ENCODE measurements at places on chromosomes 13 and 19.

DNA sequence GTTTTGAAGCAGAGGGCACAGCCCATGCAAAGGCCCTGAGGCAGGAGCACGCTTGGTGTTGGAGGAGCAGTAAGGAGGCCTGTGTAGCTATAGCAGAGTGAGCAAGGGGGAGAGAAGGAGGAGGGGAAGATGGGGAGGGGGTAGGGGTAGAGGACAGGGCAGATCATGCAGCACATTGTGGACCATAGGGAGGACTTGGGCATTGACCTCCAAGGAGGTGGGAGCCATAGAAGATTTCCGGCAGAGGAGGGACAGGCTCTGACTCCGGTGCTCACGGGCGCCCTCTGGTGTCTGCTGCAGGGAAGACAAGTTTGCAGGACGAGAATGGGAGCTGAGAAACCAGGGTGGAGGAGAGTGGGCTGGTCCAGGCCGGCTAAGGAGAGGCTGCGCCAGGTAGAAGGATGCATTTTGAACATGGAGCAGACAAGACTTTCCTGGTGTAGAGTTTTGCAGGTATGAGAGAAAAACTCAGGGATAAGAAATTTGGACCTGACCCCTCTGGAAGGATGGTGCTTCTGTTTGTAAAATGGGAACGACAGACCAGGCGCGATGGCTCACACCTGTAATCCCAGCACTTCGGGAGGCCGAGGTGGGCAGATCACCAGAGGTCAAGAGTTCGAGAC is 13.7 kb upstream of the CREB3L3 start:
- DNase-seq, result peak; percentile 44

GRCh38 chr13:32309312-32310133 is 5.6 kb downstream of the ZAR1L start:
- DNase-seq, result no peak

DNA sequence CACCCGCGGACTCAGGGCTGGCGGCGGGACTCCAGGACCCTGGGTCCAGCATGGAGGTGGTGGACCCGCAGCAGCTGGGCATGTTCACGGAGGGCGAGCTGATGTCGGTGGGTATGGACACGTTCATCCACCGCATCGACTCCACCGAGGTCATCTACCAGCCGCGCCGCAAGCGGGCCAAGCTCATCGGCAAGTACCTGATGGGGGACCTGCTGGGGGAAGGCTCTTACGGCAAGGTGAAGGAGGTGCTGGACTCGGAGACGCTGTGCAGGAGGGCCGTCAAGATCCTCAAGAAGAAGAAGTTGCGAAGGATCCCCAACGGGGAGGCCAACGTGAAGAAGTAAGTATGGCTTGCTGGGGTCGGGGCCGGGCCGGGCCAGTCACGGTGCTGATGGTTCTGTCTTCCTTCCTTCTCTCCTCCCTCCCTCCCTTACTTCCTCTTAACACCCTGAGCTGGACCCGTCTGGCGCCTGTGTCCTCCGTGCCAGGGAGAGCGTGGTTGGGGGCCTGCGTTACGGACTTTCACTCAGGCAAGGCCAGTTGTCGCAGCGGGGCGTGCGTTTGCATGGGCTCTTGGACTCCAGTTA is 1.4 kb downstream of the STK11 start:
- no peak for DNase-seq

- DNase-seq, result no peak
These were observed 194.6 kb downstream of the KLF12 start for GRCh38 chr13:73939603-73940002.

GRCh38 chr19:10295305-10295846 is 5.6 kb downstream of the ICAM5 start:
- DNase-seq, result no peak

- no peak for DNase-seq
These were observed 48.9 kb upstream of the TDRD3 start for GRCh38 chr13:60348097-60348496.

- DNase-seq, result no peak
These were observed 14.3 kb upstream of the HSPH1 start for GRCh38 chr13:31175847-31176532.

- no peak for DNase-seq
These were observed 5.4 kb downstream of the DIAPH3 start for GRCh38 chr13:60158321-60158801.

DNA sequence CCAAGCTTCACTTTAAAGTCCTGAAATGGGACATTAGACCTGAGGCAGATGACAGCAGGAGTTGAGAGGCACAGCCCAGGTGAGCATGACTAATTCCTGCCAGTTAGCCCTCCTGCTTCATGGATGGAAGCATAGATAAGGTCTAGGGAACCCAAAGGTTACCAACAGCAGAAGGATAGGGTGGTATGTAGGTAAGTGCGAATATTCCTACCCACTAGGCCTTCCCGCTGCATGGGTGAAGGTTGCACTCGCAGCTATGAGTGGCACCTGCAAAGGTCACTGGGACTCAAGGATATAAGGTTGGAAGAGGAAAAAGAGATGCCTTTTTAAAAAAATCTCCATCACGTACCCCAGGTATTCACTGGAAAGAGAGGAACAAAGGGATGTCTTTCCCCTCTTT is 12.2 kb upstream of the MLLT1 start:
- no peak for DNase-seq

DNA sequence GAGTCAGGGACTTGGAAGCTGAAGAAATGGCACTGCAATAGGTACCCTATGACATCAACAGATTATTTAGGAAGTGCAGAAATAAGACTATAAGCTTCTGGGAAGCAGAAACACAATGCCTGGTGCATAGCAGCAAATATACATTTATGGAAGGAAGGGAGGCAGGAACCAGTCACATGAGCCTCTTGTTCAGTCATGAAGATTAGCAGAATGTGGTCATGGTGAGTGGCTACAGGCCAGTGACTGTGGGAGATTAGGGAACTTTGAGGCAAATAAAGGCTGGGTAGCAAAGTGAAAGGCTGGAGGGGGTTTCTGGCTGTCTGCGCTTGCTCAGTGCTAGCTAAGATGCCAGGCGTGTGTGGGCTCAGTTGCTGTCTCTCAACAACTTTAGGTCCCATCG is 96.3 kb downstream of the EPSTI1 start:
- DNase-seq, result no peak

- no peak for DNase-seq
These were observed 813 bp upstream of the ZNF296 start for GRCh38 chr19:45076851-45077730.

DNA sequence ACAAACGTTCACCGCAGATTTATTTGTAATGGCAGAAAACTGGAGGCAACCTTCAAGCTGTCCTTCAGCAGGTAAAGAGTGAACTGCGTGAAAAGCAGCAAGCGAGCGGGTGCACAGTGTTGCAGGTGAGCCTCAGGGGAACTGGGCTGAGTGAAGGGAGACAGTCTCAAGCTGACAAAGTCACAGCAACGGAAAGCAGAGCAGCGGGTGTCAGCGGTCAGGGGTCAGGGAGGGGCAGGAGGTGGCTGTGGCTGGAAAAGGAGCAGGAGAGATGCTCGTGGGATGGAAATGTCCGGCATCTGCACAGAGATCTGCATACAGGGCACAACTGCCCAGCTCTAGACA is 8.5 kb upstream of the RASA3 start:
- DNase-seq, result no peak

DNA sequence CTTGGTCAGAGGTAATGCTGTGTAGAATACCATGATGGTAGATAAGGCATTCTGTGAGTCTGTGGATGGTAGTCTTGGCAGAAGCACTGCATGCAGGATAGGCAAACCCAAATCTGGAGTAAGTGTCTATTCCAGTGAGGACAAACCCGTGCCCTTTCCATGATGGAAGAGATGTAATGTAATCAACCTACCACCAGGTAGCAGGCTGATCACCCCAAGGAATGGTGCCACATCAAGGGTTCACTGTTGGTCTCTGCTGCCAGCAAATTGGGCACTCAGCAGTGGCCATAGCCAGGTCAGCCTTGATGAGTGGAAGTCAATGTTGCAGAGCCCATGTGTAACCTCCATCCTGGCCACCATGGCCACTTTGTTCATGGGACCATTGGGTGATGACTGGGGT is 155.0 kb downstream of the RAP2A start:
- DNase-seq, result no peak

DNA sequence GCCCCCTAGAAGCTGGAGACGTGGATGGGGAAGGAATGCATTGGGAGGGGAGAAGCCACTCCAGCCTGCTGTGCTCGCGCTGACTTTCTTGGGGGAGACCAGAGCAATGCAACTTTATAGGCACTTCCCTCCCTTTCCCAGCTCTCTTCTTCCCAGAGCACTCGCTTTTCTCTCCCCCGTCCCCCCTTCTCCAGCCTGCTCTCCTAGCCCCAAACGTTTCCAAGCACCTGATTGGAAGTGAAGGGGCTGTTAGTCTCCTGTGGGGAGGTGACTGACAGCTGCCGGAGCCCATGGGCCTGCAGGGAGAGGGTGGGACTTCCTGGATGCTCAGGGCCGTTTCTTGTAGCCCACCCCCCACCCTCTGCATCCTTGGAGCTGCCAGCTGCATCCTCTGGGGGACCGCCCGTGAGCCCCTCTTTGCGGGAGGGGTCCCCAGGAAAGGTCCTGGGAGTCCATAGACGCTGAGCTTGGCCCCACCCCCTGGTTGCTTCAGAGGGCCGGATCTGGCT is 2.5 kb downstream of the HDGFL2 start:
- peak; percentile 79 for DNase-seq

- DNase-seq, result no peak
These were observed 182.9 kb downstream of the TEX29 start for GRCh38 chr13:111503376-111503775.

GRCh38 chr19:56612737-56613136 is 17.6 kb downstream of the ZNF71 start:
- no peak for DNase-seq

- DNase-seq, result peak; percentile 76
These were observed 1.4 kb downstream of the EFNB2 start for GRCh38 chr13:106533943-106534638.

- DNase-seq, result no peak
These were observed 887 bp downstream of the NDUFS7 start for GRCh38 chr19:1384478-1385110.

DNA sequence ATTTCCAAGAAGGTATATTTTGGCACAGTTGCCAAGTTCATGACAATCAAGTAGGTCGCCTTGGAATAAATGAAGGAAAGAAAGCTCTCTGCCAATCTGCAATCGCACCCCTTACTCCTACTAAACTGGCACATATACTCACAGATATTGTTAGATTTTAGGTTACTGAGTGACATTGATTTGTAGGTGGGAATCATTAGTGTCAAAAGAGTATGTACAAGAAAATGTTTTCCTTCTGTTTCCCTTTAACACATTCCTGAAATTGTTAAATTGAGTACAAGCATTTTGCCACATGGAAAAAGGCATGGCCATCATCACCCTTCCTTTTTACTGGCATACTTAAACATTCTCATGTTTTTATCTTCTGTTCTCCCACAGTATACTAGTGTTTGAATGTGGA is 2868.3 kb upstream of the PCDH20 start:
- no peak for DNase-seq

DNA sequence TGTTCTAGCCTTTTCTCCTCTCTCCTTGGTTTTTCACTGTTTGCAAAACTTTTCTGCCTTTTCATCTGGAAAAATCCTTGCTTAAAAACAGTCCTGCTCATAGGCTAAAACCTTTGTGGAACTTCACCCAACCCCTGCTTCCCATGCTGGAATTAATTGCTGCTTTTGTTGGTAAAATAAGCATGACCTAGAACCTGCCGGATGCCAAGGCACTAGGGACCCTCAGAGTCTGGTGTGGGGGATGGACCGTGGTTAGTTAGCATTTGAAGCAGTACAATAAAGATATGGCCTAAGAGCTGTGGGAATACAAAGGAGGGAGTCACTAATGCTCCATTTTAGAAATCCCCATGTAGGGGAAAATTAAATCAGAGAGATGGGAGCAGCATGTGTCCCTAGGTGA is 326.3 kb downstream of the KCNRG start:
- DNase-seq, result no peak

DNA sequence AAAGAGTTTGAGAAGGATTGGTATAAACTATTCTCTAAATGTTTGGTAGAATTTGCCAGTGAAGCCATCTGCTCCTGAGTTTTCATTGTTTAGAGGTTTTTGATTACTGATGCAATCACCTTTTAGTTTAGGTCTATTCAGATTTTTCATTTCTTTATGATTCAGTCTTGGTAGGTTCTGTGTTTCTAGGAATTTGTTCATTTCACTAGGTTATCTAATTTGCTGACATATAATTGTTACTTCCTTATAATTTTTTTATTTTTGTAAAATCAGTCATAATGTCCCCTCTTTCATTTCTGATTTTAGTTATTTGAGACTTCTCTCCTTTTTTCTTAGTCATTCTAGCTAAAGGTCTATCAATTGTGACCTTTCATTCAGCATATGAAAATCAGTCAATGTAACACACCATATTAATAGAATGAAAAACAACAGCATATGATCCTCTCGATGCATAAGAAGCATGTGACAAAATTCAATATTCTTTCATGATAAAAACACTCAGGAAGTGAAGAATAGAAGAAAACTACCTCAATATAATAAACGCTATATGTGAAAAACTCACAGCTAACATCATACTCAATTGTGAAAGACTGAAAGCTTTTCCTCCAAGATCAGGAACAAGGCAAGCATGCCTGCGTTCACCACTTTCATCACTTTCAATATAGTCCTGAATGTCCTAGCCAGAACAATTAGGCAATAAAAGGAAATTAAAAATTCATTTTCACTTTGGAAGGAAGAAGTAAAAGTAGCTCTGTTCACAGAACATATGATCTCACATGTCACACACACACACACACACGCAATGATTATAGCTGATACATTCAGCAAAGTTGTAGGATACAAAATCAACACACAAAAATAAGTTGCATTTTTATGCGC is 149.1 kb downstream of the COG6 start:
- no peak for DNase-seq

DNA sequence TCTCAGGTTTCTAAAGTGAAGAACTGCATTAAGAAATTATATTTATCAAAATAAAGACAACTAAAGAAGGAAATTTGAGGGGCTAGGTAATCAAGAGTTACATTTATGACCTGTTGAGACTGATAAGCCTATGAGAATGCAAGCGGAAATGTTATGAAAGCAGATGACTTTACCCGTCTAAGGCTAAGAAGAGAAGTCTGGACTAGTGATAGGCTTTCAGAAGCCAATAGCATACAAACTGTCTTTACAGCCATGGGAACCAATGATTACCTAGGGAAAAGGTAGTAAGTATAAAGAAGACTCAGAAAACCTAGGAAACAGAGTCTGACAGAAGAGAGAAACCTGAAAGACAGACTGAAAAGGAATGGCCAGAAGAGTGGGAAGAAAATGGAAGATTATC is 11.2 kb downstream of the TSC22D1 start:
- no peak for DNase-seq

DNA sequence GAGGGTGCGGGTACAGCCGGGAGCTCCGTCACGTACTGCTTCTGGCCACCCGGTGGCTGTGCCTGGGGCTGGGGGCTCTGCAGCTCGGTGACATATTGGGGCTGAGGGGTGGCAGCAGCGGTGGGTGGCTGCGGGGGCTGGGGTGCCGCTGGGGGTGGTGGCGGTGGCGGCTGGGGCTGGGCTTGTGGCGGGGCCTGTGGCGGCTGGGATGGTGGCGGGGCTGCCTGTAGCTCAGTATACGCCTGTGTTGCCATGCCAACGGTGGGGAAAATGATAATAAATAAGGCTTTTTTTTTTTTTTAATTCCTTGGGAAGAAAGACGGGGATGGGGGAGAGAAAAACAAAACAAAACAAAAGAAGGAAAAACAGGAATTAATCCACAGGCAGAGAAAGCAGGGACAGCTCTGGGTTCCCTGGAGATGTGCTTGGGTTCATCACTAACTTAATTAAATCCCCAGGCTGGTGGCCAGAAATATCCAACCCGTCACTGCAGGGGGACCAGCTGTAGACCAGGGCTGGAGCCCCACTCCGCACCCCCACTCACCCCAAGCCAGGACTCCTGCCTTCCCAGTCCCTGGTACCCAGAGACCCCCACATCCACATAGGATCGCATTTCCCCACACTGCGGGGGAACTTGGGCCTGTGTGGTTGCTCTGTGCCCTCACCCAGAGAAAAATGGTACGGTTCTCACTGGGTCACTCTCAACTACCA is 12.4 kb downstream of the RFX1 start:
- DNase-seq, result no peak

Data from fibroblast of skin of right biceps (primary cell).